Stimulated activated CD4-positive, alpha-beta T cell treated with anti-CD3 and anti-CD28 coated beads, Interleukin-12 subunit alpha, Interleukin-12 subunit beta, amount 100 ng/mL, for 24 hours (primary cell): ENCODE measurements at places on chromosomes 5 and 9.

DNA sequence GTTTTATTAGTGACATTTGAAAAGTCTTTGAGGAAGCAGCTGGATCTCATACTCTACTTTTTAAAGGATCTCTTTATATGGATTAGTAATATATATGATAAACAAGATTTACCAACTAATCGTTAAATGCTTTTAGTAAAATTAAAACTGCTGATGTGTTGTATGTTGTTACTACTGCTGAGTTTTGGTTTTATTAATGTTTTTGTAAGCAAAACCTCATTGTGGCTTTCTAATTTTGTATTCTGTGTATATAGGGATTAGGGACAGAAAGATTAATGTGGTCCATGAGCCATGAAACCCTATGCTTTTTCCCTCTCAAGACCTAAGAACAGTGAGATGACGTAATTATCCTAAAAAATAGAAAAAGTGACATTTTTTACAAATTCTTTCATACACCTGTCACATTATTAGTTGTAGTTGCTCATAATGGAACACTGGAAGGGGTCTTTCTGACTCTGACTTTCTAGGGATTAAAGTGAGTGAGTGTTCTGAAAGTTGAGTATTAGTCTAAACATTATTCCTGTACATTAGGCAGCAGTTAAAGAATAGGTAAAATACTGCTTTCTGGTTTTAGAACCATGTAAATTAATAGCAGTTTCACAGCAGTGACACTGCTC lies 85.9 kb downstream of the SLC12A2 start:
- DNase-seq, result no peak

DNA sequence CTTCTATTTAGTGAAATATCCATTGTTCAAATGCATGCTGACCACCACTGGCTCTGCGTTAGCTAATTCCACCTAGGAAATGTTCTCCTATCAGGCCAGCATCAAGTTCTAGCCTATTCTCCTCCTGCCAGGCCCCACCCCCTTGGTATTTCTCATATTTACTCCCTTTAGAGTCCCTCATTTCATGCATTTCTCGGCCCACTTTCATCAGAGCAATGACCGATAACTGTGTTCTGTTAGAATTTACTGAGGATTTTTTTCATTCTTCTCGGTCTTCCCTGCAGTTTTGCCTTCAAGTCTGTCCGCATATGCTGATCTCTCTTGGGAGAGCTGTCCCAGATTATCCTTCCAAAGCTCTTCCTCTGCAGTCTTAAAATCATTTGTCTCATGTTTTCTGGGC lies 143.4 kb downstream of the GOLPH3 start:
- DNase-seq, result no peak

- no peak for DNase-seq
Measured at GRCh38 chr9:29556746-29557145, 1983.5 kb upstream of the C9orf72 start.

DNA sequence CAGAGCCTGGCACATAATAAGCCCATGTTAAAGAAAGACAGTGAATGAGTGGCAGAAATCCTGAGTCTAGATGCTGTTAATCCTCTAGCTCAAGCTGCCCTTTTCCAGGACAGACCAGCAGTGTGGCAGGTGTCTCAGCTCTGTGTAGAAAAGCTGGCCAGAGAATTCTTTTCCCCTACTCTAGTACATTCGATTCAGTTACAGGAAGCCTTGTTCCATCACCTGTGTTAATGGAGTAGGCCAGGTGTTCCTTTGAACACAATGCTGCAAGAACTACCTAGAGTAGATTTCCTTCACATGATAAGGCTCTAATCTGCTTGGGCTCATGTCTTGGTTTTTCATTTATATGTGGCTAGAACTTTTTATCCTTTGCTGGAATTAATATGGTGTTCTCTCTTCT lies 52.5 kb downstream of the NUP214 start:
- no peak for DNase-seq

GRCh38 chr5:99906776-99907175 lies 628.4 kb upstream of the FAM174A start:
- no peak for DNase-seq

- peak; percentile 26 for DNase-seq
Measured at GRCh38 chr5:111224561-111225345, 569 bp downstream of the CAMK4 start.

DNA sequence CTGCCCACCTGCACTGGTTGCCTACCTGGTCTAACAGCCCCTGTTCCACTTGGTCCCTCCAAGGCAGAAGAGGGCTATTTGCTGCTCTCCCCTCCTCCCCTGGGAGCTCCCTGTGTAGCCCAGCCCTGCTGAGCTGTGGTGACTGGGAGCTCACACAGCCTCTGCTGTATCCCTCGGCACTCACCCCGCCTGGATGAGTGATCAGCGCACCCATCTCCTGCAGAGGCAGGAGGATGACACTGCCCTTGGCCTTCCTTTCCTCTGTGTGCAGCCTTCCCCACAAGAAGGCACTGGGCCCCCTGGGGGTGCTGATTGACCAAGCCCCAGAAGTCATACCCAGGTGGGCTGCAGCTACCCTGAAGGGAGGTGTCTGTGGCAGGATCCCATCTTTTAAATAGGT lies 134.2 kb downstream of the ADAMTS2 start:
- no peak for DNase-seq

DNA sequence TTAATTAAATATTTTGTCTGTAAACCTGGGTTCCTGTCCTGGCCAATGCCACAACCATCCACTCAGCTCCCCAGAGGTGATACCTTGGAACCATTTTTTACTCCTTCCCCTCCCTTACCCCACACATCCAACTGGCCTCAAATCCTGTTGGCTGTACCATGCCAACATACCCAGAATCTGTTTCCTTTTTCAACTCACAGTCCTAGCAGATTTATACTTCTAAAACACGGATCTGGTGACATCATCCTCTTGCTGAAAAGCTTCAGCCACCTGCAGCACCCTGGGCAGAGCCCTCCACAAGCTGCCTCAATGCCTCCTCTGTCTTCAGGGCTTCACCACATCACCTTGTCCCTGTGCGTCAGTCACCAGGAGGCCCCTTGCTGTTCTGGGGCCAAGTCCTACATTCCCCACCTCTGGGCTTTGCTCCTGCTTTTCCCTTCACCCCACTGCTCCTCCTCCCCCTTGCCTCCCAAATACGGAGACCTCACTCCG lies 14.9 kb downstream of the SEMA6A start:
- DNase-seq, result no peak

DNA sequence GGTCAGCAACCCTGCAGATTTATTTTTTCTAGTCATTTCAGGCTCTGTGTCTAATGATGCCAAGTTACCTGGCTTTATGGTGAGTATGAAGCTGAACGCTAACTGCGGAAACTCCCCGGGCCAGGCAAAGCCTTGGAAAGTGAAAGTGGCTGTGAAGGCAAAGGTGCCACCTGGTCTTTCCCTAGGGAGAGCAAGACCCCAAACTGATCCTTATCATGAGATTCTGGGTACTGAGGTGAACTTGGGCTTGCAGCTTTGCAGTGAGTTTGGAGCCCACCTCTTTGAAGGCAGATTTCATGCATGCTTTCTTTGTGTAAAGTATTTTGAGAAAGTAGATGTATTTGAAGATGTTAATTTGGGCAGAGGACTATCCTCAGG lies 63.3 kb downstream of the CARTPT start:
- DNase-seq, result no peak

DNA sequence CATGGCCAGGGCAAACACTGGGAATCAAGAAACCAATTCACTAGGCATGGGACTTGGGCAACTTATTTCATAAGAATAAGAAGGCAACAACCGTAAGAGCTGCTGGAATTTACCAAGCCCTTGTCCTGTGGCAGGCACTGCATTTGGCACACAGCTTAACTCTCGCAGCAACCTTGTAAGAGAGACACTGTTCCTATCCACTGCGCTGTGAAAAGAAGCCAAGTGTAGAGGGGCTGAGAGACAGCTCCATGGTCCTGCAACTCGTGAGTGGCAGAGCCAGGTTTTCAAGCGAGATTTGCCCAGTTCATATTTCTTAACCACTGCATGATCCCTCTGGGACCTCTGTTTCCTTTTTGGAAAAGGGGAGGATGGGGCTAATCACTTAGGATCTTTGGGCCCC lies 129.3 kb upstream of the STC2 start:
- DNase-seq, result no peak

DNA sequence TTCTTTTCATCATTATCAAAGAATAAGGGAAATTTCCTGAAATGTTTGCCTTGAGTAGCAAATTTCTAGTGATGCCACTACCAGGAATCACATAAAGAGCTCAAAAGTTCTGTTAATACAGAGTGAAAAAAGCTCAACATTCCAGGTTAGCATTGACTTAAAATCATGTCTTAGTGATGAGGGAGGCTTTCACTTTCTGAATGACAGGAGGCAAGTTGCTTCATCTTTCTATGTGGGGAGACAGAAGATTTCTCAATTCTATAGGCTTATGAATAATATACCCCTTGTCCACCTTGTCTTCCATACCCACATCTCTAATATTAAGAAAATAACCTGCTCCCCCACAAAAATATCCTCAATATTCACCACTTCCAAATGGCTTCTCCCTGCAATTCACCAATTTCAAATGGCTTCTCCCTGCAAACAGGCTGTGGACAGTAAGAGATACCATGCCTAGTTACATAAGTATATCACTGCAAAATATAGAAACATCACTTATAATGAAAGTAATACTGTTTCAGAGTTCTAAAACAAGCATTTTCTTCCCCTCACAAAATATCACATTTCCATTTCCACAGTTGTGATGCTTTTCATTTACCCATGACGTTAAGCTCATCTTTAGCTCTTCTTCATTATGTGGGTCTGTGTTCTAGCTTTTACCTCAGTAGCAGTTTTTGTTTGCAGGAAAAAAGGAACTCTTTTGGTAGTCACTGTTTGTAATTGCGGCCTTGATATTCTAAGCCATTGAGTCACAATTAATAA lies 2.2 kb upstream of the JAK2 start:
- DNase-seq, result no peak

DNA sequence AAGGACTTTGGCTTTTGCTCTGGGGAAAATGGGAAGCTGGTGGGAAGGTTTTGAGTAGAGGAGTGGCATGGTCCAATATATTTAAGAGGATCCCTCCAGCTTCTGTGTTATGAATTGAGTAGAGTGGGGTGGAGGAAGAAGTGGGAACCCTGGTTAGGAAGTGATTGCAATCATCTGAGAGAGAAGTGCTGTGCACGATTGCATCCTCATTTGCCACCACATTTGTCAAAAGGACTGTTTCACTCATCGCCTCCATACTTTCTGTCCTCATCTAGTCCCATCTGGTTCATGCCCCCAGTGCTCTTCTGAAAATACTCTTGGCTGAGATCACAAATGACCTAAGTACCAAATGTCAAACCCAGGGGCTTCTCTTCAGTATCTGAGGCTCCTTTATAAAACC lies 192.1 kb downstream of the RAB3C start:
- no peak for DNase-seq

GRCh38 chr9:94758031-94758430 lies 31.5 kb downstream of the AOPEP start:
- no peak for DNase-seq

GRCh38 chr5:176543428-176544182 lies 5.5 kb upstream of the CDHR2 start:
- DNase-seq, result no peak

DNA sequence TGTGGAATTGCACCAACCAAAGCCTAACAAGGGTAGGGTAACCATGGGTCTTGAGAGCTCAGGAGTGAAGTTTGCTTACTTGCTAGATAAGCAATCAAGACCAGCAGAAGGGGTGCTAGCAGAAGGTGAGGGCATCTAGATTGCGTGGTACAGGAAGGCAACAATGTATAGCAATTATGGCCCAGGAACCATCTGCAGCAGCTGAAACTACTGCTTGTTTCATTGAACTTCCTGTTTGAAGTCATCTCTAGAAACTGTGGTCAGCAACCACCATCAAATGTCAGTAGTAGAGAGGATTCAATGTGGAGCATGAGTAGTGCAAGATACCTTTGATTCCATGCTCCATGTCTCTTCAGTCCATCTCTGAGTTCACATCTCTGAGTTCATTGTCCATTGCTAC lies 462.1 kb upstream of the GRAMD2B start:
- DNase-seq, result no peak

- DNase-seq, result peak; percentile 52
Measured at GRCh38 chr9:34591248-34591916, 1.9 kb upstream of the CNTFR start.

DNA sequence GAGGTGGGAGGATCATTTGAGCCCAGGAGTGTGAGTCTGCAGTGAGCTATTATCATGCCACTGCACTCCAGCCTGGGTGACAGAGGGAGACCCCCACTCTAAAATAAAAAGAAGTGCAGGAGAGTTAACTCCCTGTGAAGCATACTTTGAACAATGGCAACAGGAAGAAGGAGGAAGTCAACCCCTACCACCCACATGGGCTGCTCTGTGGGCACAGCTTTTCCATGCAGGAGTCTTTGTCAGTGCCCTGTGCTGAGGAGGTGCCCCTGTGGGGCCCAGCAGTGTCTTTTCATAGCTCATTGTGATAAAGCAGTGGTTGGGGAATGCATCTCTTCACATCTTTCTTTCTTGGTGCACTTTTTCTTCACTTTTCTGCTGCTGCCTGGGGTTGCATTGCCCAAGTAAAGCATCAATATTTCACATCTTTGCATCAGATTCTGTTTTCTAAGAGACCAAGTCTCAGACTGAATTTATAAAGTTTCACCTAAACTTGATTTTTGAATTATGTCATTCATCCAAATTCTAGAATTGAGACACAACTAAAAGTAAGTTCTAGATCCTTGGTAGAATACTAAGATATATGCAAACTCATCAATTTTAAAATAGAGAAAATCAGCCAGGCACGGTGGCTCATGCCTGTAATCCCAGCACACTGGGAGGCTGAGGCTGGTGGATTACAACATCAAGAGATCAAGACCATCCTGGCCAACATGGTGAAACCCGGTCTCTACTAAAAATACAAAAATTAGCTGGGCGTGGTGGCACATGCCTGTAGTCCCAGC lies 316.6 kb downstream of the DNAH5 start:
- DNase-seq, result no peak
